Fibroblast of skin of left biceps (primary cell): ENCODE measurements at places on chromosomes 12 and 14.

DNA sequence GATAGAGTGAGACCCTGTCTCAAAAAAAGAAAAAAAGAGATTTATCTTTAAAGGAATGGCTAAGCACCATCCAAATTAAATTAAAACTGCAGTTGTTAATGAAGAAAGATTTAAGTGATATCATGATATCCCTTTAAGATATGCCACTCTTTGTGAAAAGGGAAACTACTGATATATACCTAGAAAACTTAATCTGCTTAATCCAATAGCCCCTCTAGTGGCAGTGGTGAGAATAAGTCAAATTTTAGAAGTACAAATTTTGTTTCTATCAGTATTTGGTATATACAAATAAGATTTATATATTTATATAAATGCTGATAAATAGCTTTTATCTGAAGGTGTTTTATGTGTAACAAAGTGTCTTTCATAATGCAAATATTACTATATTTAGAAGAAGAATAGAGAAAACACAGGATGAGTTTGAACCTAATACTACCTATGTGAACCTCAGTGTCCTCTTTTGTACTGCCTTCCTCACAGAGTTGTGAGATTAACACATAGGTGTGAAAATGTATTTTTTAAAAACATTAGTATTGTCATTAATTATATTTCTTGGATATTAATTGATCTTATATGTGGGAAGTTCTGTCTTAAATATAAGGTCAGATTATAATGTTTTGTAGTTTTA, 51.4 kb upstream of the GARIN2 start:
- no peak for DNase-seq

DNA sequence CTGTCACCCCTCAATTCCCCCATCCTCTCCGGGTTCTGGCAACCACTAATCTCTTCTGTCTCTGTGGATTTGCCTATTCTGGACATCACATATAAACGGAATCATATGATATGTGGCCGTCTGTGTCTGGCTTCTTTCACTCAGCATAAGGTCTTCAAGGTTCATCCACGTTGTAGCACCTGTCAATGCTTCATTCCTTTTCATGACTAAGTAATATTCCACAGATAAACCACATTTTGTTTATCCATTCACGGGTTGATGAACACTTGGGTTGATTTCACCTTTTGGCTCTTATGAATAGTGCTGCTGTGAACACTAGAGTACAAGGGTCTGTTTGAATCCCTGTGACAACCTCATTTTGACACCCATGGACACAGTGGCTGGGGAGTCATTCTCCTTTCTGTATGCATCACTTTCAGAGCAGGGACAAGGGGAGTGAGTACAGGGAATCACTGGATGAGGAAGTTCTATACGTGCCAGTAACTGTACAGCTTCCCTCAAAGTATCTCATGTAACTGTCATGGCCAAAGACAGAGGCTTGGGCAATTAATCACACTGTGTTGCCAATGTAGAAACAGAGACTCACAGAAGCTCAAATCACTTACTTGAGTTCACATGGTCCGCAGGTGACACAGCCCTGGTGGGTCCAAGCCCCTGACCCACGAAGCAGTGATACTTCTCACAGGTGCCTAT, 10.9 kb upstream of the TESC start:
- DNase-seq: no peak

DNA sequence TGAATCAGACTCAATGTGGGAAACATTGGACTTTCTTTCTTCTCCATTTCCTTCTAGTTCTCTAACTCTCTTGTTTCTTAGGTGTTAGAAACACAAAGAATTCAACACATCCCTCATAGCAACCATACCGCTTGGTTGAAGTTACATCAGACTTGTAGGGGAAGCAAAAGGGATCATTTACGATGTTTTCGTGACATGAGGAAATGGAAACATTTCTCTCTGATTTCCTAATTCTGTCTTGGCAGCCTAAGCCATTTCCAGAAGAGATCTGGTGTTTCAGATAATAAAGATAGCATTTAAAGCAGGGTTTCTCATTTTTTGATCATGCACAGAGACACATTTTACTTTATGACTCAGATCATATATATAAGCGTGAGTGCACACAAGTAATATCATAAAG, 202.0 kb downstream of the TMEM132C start:
- DNase-seq: no peak

DNA sequence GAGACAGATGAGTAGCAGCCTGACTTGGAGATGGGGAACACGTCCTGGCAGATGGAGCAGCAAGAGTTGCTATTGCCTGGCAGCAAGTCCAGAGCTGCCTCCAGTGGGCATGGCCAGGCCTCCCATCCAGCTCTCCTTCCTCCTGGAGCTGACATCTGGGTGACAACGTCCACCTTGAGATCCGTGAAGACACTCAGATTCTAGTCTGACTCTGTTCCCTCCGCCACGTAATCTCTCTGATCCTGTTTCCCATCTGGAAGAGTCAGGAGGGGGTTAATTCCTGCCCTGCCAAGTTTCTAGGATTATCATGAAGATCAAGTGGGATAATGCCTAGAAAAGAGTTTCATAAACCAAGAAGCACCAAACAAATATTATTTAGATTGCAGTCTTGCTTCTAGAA, 65.3 kb upstream of the FAM181A start:
- no peak for DNase-seq

DNA sequence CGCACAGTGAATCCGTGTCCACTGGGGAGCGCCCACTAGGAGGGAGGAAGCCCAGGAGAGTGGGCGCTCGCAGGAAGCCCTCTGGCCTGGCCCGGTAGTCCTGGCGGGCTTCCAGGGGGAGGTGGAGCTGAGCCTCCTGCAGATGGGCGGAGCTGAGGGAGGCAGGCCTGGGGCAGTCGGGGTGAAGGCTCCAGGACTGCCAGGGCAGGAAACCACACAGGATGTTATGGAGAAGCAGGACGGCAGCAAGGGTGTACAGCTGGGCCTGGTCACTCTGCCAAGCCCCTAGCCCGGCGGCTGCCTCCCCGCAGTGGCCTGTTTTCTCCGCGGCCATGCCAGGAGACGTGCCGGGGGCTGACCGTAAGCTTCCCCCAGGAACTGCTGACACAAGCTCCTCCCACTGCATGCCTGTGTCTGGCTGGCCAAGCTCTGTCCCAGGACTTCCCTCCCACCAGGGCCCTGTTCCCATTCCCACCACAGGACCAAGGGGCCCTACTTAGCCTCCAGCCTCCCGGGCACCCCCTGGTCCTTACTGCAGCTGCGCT, 143.4 kb upstream of the C14orf180 start:
- no peak for DNase-seq

GRCh38 chr12:39617887-39618286, 1.7 kb downstream of the ABCD2 start:
- no peak for DNase-seq

- DNase-seq: no peak
Observed at GRCh38 chr14:89681086-89682018, 264.3 kb upstream of the FOXN3 start.

DNA sequence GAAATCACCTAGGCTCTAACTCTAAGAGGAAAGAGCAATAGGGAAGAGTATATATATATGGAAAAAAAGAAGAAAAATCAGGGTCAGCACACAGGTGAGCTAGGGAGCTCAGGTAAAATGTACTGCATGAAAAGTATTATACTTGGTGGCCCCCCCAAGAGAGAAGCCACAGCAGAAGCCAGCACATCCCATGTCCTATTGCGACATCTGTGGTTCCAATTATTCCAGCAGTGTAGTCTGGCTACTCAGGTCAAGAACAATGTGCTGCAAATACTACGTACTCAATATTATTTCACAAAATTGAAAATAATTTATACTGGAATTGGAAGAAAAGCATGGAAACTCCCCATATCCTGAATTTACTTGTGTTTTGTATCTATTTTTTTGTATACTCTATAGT, 85.5 kb downstream of the CEP83 start:
- DNase-seq: no peak

- no peak for DNase-seq
Observed at GRCh38 chr14:92863286-92864080, 59.5 kb upstream of the CHGA start.

DNA sequence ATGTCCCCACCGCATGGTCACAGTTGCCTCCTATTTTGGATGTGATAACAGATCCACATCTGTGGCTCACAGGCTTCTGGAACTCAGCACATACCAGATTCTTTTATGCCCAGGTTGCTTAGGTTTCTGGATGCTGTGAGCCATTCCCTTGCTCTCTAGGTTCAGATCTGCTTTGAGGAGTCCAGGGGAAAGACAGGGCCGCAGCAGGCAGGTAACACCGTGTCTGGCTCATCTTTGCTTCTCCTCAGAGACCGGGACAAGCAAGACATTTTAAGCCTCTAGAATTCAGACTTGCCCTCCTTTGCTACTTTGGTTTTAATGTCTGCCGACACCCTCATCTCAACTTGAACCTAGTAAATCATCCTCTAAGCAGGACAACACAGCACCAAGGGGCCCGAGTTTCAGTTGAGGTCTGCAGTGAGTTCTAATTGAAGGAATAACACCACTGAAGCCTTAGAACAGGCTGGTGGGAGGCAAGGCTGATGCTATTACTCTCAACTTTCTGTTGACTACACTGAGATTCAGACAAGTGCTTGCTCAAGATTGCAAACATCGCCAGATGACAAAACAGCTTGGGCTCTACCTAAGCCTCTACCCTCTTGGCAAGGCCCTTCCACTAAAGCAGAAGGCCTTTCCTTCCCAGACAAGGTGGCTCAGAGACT, 55.3 kb downstream of the MDM2 start:
- DNase-seq: no peak

GRCh38 chr14:46198676-46199075, 452.9 kb downstream of the RPL10L start:
- DNase-seq: no peak

GRCh38 chr12:12408265-12408690, 51.4 kb downstream of the BORCS5 start:
- no peak for DNase-seq

GRCh38 chr14:93648440-93649168, 139.7 kb downstream of the PRIMA1 start:
- DNase-seq: no peak

DNA sequence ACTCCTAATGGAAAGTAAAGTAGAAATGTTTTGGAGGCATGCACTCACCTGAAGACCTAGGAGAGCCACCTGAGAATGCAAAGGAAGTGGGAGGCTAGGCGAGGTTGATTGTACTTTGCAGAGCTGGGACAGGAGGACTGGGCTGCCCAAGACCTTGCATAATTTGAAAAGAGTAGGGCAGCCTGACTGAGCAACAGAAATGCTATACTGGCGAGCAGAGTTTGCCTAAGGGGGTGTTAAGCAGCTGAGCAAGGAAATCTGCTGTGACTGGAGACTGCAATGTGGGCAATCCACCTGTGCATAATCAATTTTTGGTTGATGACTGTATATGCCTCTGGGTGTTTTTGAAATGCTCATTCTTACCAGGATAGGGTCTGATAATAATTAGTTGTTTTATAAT, 834.1 kb downstream of the TRHDE start:
- no peak for DNase-seq

DNA sequence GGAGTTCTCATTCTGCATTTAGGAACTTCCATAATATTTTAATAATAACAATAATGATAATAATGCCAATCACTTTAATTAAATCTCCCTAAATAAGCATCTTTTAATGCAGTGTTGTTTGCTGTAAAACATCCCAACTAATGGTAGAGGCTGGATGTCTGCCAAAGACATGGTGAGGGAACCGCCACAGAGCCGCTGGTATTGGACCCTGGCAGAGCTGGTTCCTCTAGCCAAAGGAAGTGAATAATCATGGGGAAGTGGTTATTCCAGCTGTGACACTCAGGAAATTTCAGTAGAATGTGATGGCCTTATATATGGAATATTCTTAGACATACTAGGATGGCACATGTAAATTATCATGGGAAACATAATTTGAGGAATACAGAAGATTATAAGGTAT, 483.3 kb downstream of the ZFP36L1 start:
- DNase-seq: no peak

DNA sequence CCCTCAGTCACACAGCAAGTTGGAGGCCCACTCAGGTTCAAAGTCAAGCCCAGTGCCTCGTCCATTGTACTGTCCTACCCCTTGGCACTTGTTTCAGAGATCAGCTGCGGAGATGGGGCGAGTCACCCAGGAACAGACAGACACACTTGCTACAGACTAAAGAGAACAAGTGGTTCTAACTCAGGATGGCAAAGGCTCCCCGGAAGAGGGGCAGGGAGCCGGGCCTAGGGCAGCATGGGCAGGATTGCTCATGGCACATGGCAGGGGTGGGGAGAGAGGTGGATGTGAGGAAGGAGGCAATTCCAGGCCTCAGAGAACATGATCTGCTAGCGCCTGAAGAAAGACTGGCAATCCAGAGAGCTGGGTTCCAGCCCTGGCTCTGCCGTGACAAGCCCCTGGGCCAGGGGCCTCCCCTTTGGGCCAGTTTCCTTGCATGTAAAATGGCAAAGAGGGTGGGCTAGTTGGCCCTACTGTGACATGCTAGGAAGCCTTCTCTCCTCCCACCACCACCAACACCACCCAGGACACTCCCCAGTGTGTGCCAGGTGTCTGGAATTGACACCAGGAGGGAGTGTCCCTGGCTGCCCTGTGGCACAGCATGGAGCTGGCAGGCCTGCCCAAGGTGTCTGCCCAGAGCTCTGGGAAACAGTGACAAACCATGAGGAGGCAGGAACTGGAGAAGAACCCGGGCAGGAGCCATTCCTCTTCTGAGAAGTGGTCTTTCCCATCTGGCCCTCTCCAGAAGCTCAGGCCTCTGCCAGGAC, 24.0 kb upstream of the IRF2BPL start:
- DNase-seq: no peak

DNA sequence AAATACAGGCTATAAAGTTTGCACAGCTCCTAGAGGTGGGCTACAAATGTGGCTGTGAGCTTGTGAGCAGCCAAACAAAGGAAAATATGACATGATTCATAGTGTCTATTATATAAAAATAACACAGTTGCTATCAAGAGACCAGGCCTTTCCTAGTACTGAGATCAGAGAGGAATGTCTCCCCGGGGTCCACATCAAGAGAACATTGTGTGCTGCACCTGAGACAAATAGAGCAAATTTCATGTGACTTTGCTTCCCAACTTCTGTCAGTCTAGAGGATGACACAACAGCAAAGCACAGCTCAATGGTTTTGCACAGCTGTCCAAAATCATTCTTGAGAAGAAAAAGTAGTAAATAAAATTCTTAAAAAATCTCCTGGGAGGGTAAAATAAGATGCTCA, 297.5 kb upstream of the PRKD1 start:
- DNase-seq: no peak

GRCh38 chr12:102120886-102121285, 903 bp downstream of the PARPBP start:
- no peak for DNase-seq

GRCh38 chr12:66302827-66303169, 505 bp downstream of the HELB start:
- DNase-seq: no peak

- no peak for DNase-seq
Observed at GRCh38 chr12:7005311-7005710, 13.0 kb downstream of the LPCAT3 start.

DNA sequence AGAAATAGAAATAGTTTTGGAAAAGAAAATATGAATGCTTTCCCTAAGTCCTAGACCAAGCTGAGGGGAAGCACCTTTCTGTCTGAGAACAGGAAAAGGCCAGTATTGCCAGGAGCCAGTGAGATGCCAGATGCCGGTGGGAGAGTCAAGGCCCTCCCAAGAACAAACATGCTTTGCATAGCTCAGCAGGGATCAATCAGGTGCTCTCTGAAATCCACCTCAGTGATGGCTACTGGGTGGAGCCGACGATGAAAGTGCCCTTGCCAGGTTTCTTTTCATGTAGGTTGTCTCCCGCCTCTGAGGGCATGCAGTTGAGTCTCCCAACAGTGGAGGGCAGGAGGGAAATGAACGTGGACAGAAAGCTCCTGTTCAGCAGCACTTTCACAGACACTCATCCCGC, 28.3 kb downstream of the DEGS2 start:
- DNase-seq: no peak

GRCh38 chr12:129615001-129615400, 288.8 kb downstream of the TMEM132D start:
- DNase-seq: no peak
